ENCODE measurements at places on chromosomes 7 and 10. TPM values are rescaled to one million over a fixed set of nuclear protein-coding genes. Genes with fewer than 3 reads are reported as not detected.

AKR1C4 gene
- not detected for total RNA-seq

GATA3 gene
- 149 TPM for total RNA-seq

DNA sequence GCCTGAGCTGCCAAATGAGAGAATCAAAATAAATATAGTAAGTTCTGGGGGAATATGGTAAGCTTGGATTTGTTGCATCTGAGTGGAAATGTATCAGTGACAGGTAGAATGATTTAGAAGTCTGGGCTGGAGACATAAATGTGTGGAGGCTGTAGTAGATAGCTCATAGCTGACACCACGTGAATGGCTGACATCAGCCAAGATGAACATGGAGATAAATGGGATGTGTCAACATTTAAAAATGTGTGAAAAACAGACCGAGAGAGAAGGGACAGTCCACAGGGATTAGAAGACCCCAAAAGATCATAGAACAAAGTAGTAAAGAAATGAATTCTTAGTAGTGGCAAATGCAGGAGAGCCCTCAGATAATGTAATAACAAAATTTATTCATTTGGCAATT lies 40.9 kb downstream of the NAMPT start:
- no peak overlapping the region for H3K4me3 ChIP-seq
- H3K27ac ChIP-seq, result no peak overlapping the region
- H3K4me1 ChIP-seq, result no peaks in the 10 kb centered on the region
- no peak for DNase-seq
- H3K27me3 ChIP-seq, result no peaks in the 10 kb centered on the region

- no peak overlapping the region for H3K4me3 ChIP-seq
- DNase-seq, result no peak
- peaks cover 6% of the 10 kb centered on the region for H3K27me3 ChIP-seq
- no peak overlapping the region for H3K27ac ChIP-seq
- no peaks in the 10 kb centered on the region for H3K36me3 ChIP-seq
These were observed 163.6 kb downstream of the GRM8 start for GRCh38 chr7:127089146-127089545.
